ENCODE measurements at places on chromosomes 2 and 18.

DNA sequence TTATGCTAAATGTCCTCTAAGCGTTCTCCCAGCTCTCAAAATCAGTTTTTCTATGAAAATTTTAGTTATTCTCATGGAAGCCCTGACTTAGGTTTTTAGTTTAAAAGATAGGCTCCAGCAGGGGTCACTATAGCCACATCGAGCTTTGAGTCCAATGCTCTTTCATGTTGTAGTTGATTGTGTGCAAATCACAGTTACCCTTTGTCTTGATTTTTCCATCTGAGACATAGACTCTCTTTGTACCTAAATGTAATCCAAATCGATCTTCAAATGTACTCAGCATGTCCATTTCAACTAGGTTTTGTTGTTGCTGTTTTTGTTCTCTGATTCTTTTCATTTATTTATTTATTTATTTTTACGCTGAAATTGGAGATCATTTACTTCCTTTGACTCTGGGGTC, 26.4 kb upstream of the MSTN start:
- DNase-seq, result peak; percentile 63

- no peak for DNase-seq
Observed at GRCh38 chr2:175156534-175156933, 11.5 kb downstream of the ATF2 start.

DNA sequence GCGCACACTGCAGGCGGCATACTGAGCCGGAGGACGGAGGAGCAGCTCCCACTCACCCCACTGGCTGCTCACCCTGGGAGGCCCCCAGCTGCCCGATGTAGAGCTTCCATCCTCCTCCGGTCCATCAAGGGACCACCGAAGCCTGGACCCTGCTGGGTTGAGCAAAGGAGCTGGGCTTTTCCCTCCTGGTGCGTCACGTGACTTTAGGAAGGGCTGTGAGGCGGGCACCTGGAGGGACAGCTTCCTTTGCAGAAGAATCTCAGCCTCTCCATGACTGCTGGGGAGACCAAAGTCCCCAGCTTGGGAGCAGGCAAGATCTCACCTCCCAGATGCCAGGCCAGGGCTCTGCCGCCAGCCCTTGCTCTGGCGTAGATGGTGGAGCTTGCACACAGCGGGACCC, 102.7 kb downstream of the TWIST2 start:
- no peak for DNase-seq

- no peak for DNase-seq
Observed at GRCh38 chr2:9288233-9288632, 81.6 kb downstream of the ASAP2 start.

GRCh38 chr2:138771534-138771933, 8.7 kb downstream of the NXPH2 start:
- DNase-seq, result no peak

DNA sequence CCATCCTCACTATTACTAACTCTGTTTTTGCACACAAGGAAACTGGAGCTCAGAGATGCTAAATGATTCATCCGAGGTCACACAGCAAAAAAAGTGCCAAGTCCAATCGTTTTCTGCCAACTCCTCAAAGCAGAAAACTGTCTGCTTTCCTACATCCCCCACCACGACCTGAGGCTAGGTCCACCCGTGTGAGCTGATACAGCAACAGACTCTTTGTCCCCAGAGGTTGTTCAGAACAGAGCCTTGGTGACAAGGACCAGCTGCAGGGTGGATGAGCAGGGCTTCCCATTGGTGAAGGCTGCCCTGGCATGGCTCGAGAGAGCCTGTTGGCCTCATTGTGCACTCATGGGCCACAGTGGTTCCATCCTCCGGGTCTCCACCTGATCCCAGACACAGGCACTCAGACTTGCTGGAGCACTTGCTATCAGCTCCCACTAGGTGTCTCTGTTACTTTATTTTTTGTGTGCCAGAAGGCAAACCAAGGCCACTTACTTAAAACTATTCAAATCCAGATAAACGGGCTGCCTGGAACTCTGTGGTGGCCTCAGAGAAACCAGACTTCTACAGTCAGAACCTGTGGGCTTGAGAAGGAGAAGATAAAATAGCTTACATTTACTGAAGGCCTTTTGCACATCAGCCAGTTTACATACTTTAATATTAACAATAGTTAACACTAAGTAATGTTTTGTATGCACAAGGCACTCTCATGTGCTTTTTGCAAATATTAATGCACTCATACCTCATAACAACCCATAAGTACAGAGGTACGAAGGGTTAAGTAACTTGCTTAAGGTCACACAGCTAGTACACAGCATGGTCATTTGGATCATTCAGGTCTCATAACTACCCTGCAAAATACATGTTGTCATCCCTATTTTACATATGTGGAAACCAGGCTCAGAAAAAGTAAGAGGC, 62.9 kb upstream of the CTIF start:
- DNase-seq, result peak; percentile 56

GRCh38 chr2:95264624-95265023, 9.6 kb upstream of the PROM2 start:
- DNase-seq, result no peak

DNA sequence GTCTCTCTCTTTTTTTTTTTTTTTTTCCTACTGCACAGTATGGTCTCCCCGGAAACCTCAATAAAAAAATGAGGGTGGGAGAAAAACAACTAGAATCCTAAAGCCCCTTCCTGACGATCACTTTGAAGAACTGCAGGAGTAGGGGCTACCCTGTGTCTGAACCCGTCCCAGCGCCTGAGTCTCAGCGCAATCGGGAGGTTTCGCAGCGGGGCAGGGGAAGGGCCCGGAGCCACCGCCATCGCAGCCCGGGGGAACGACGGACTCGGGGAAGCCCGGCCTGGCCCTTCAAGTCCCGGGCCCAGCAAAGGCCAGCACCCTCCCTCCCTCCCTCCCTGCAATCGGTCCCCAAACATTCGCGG, 411 bp downstream of the NARS1 start:
- DNase-seq, result no peak

DNA sequence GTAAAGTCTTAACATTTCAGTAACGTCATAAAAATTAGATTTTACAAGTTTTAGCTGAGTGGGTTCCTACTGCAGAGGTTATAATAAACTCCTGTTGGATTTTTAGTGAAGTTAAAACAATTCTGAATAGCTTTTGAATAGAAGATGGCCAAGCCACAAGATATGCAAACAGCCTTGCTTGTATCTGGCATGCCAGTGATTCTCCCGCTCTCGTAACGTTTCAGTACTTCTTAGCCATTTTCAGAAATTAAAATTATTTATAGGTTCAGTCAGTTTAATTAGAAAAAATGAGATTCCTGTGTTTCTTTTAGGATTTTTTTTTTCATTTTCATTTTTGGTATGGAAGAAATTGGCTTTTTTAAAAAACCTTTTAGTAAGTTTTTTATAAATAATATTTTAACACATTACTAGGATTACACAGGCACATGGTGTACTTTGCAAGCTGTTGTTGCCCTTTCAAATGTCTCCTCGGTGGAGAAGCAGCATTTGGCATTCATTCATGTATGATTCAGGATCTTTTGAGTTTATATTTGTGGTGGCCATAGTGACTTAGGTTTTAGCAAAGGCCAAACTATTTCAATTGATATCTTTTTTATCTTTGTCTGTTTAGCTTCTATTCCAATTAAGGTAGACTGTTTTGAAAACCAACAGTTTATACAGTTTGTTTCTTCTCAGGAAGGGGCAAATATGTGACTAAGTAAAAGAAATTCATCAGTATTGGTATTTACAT, 30.6 kb upstream of the RND3 start:
- DNase-seq, result no peak

DNA sequence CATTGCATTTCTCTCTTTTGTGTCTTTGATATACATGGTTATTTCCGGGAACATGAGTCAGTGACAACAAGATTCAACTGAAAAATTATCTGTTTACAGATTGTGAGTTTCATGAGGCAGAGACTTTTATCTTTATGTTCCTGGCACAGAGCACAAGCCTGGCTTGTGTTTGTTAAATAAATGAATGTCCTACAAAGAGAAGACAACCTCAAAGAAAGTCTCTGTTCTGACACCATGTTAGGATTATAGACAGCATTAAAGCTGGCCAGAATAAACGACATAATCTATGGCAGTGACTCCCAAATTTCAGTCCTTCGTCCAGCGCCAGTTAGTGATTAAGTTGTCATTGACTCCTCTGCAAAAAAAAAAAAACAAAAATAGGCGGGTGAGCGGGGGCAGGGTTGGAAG, 97.4 kb upstream of the DNAJC10 start:
- DNase-seq, result no peak

- no peak for DNase-seq
Observed at GRCh38 chr2:48424866-48425265, 105.1 kb upstream of the STON1 start.

DNA sequence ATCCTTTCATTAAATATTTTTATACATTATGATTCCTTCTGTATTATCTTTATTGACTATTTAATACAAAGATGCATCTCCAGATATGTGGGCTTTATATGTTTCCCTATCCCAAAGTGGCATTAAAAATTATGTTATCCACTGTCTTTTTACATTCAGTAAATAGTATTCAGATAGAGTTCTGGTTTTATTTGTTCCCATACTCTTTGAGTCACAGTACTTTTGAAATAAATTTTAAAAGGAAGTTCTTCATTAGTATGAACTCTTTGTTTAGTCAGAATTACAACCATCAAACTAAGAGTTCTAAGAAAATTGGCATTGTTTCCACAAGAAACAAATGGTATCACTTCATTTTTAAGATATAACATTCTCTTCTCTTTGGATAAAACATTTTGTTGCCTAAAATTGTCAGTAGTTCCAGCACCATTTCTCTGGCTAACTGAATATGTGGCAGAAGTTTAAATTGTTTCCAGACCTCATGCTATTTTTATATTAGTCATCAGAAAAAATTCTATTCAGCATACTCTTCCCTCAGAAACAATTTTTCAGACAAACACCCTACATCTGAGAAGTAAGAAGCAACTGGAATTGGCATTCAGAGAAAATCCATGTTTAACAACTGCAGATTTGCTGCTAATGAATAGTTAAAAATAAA, 88.5 kb upstream of the COL5A2 start:
- no peak for DNase-seq

GRCh38 chr2:85806358-85807118, 52.7 kb downstream of the ATOH8 start:
- no peak for DNase-seq

- peak; percentile 66 for DNase-seq
Observed at GRCh38 chr18:76620321-76621170, 125.5 kb upstream of the ZNF516 start.

GRCh38 chr2:228094377-228094921, 87.0 kb downstream of the SPHKAP start:
- no peak for DNase-seq

GRCh38 chr2:102460467-102460866, 12.6 kb upstream of the SLC9A4 start:
- no peak for DNase-seq

DNA sequence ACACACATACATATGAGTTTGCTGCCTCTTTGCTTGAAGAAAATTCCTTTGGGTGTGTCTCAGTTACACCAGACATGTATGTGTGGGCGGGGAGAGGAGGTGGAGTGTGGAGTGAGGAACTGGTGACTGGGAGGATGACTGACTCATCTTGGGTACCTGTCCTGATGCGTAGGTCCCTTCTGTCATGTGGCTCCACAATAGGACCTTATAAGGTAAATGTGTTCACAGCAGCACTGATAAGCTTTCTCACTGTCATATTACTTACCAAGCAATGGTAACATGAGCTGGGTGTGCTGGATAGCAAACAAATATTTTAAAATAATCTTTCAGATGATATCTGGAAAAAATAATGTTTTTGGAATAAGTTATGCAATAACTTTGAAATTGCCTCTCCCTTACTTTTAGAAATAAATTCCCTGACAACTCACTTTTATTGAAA, 45.1 kb downstream of the SLC9A2 start:
- no peak for DNase-seq

- no peak for DNase-seq
Observed at GRCh38 chr2:157304811-157305722, 20.6 kb downstream of the ERMN start.

DNA sequence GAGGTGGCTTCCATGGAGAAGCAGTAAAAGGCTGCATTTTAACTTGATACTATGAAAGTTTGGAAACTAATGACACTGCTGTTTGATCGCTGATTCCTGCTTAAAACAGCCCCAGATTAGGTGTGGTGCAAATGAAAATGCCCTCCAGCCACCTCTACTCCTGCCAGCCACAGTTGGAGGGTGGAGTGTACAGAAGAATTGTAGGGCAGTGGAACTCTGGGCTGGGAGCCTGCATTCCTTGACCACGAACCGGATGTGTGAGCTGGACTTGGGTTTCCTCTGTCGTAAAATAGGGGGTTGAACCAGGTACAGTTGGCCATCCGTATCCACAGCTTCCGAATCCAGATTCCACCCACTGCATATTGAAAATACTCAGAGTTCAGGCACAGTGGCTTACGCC, 84.6 kb upstream of the RFX8 start:
- no peak for DNase-seq

- DNase-seq, result no peak
Observed at GRCh38 chr18:24613896-24614640, 153.6 kb downstream of the HRH4 start.

GRCh38 chr2:101063352-101064124, 61.4 kb downstream of the RPL31 start:
- DNase-seq, result no peak

DNA sequence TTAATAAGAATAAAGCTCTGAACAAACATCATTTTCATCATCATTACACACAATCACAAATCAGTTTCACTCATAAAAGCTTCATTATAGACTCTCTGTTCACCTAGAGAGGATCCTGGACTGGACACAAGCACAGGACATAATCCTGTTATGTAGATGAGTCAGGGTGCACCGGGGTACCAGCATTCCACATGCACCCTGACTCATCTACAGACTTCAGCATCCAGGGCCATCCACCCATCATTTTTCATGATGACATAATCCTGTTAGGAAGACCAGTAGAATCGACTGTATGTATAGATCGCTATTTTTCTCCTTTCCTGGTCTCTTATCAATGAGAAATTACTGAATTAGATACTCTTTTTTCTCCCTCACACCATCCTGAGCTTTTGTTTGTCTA, 73.7 kb upstream of the PIK3C3 start:
- DNase-seq, result no peak

- DNase-seq, result no peak
Observed at GRCh38 chr18:44298566-44298965, 382.1 kb upstream of the SETBP1 start.

- DNase-seq, result no peak
Observed at GRCh38 chr2:167803449-167803988, 443.9 kb downstream of the STK39 start.

Data from NCI-H1417 (cell line).